ENCODE measurements at places on chromosomes 12 and 14.

GRCh38 chr14:99730876-99731546 lies 46.9 kb downstream of the CYP46A1 start:
- DNase-seq: no peak

- no peak for DNase-seq
Measured at GRCh38 chr14:63296060-63296563, 22.6 kb downstream of the GPHB5 start.

GRCh38 chr12:95718772-95719171 lies 71.8 kb downstream of the NTN4 start:
- DNase-seq: no peak

DNA sequence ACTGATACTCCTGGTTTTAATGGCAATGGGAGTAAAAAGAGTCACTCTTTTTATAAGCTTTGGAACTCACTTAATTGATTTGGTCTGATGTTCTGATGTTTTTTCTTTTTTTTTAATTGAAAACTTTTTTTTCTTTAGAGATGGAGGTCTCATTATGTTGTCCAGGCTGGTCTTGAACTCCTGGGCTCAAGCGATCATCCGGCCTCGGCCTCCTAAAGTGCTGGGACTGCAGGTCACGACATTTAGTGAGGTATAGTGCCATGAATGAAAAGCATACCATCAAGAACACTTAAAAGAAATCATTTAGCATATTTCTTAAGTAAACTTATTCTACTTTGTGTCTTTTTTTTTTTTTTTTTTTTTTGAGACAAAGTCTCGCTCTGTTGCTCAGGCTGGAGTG lies 12.7 kb upstream of the EID3 start:
- DNase-seq: no peak

DNA sequence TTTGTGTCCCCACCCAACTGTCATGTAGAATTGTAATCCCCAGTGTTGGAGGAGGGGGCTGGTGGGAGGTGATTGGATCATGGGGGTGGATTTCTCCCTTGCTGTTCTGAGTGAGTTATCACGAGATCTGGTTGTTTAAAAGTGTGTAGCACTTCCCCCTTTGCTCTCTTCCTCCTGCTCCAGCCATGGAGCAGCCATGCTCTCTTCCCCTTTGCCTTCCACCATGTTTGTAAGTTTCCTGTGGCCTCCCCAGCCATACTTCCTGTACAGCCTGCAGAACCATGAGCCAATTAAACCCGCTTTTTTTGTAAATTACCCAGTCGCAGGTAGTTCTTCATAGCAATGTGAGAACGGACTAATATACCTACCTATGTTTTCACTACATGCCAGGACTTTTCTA lies 2.6 kb upstream of the POC1B start:
- DNase-seq: no peak

GRCh38 chr12:31297572-31298514 lies 28.1 kb downstream of the SINHCAF start:
- no peak for DNase-seq

- DNase-seq: no peak
Measured at GRCh38 chr12:78792052-78792698, 72.4 kb upstream of the SYT1 start.

DNA sequence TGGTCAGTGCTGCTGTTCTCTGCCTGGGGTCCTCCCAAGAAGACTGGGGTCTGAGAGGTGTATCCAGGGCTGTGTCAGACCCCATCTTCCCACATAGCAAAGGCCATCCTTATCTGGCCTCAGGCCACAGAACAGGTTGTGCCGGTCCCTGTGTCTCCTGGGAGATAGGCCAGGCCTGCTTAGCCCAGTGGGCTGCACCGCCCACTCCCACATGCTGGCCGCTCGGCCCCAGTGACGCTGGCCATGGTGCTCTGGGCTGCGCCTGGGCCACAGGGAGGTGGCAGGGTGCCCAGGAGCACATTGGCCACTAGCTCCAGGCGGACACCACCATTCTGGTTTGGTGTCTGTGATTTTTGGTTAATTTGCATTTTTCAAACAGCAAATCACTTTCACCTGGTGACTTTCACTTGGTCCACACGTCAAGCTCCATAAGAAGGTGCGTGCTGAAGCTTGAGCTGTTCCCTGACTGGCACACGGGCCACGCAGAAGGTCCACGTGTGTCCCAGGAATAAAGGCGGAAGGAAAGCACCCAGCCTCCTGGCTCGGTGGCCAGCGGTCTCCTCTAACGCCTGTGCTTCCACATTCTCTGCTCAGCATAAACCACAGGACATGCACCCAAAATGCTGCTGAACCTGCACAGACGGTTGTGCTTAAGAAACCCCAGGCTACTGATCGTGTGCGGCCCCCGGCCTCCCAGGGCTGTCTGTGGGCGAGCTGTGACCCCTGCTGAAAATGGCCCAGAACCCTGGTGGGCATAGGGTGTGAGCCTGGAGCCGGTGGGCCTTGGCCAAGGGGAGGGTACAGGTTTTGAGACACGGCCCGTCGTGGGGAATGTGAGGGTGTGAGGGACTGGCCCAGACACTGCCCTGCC lies 4.6 kb downstream of the FBRSL1 start:
- DNase-seq: no peak

DNA sequence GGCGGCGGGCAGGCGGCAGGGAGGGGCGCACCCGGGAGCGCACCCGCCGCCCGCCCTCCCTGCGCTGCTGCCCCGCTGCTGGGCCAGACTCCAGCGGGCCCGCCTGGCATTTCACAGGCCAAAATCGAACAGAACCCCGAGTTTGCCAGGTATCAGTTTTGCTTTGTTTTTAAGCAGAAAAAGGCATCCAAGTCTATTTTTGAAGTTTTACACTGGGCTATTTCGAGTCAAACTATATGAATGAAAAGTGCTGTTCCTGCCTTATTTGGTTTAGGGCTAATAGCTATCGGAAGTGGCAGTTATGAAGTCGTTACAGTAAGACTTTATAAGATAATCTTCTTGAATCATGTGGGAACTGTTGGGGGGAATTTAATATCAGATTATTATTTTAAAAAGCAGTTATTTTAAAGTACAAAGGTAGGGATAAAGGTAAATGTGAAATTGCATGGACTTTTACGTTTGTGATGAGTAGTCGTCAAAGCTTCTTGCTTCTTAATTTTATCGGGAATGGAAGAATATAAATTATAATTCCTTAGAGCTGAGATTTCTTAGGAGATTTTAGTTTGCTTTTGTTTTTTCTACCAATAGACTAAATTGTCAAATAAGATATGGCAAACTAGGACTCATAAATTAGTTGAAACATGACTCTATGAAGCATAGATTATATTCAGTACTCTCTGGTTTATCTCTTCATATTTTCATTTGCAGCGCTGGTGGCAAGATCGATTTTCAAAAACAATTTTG lies 1.1 kb downstream of the MSRB3 start:
- DNase-seq: no peak

- peak; percentile 33 for DNase-seq
Measured at GRCh38 chr12:14956024-14956891, 5.1 kb downstream of the ARHGDIB start.

- DNase-seq: no peak
Measured at GRCh38 chr14:96959992-96960391, 162.8 kb downstream of the VRK1 start.

DNA sequence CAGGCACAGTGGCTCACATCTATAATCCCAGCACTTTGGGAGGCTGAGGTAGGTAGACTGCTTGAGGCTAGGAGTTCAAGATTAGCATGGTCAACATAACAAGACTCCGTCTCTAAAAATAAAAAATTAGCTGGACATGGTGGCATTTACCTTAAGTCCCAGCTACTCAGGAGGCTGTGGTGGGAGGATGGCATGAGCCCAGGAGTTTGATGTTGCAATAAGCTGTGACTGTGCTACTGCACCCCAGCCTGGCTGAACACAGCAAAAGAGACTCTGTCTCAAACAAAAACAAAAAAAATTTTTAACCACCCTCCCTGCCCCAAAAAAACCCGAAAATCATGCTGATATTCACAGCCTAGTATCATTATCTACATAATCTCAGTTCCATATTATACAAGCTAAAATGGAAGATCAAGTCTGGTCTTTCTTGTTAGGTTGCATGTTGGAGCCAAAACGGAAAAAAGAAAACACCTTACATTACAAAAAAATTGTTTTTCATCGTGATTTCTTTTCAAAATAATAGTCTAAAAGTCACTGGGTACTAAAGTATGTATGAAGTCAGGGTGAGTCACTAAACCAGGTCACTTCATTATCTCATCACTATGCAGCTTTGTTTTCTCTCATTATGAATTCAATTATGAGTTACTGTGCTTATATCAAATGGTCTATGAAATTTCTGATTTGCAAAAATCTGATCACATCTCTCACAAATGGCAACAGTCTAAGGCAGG lies 13.8 kb downstream of the GXYLT1 start:
- no peak for DNase-seq

- no peak for DNase-seq
Measured at GRCh38 chr12:101928556-101928955, 51.2 kb downstream of the DRAM1 start.

DNA sequence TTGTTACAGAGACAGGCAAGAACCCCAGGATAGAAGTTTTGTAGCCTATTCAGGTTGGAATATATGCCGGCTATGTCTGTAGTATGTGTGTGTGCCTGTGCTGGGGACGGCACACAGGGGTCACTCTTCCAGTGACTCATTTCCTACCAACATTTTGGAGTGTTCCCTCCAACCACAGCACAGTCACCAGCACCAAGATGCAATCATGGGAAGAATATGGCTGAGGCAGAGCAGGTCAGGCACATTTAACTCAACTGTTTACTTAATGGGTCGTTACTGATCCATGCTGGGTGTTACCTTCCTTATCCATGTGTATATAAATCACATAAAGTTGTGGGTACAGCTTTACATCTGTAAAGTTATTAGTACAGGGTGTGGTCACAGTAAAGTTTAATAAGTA lies 178.3 kb downstream of the PRKD1 start:
- DNase-seq: no peak

DNA sequence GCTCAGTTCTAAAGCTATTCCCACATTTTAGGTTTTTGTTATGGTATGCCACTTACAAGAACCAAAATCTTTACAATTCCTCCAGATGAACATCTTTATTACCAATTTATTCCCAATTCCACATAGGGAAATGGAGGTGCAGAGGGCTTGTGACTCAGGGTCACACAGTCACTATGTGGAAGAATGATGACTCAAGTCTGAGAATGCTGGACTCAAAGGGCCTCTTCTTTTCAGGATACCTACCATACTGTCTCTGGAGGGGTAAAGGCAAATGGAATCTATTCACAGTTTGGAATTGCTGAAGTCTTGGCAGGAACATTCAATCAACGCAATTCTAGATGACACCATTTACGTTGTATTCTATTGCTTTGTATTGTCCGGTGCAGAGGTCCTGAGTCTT lies 48.2 kb upstream of the MANSC4 start:
- DNase-seq: no peak

- no peak for DNase-seq
Measured at GRCh38 chr12:1429980-1430379, 164.4 kb downstream of the FBXL14 start.

DNA sequence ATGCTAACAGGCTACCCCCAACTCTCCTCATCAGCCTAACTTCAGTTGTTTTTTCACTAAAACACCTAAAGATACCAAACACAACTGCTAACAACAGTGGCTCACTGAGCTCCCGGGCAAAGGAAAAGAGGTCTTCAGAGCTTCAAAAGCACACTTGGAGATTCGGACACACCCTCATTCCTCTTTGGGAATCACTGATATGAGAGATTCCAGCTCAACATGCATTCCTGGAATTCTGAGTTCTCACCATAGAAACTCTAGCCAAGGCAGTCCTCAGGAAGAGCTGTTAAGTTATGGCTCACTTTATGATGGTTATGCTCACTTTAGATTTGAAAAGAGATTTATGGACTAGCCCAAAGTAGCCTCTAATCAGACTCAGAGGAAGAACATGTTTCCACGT lies 40.1 kb downstream of the STXBP6 start:
- DNase-seq: no peak

GRCh38 chr14:63972323-63972932 lies 119.6 kb downstream of the SYNE2 start:
- DNase-seq: no peak

GRCh38 chr12:60165781-60166180 lies 570.0 kb downstream of the SLC16A7 start:
- no peak for DNase-seq

- DNase-seq: no peak
Measured at GRCh38 chr14:73976125-73976524, 26.0 kb downstream of the COQ6 start.

DNA sequence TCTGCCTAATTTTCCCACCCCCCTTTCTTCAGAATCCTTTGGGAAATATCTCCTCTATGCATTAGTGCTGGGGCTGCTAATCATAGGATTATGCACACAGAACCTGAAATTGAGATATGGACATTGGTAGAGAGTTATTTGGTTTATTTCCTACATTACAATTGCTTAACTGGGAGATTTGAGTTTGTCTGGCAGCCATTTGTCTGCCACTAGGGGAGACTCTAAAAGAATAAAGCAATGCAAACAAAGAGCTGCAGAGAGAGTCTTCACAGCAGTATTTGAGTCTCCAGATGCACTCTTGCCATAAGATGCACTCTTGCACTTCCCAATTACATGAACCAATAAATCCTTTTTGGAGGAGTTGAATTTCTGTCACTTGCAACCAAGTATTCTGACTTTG lies 12.0 kb upstream of the PCNX4 start:
- no peak for DNase-seq

- DNase-seq: no peak
Measured at GRCh38 chr14:59238216-59238615, 49.7 kb downstream of the DAAM1 start.

- no peak for DNase-seq
Measured at GRCh38 chr14:33553706-33554278, 397.1 kb downstream of the EGLN3 start.

GRCh38 chr14:35277179-35277578 lies 15.0 kb upstream of the PSMA6 start:
- no peak for DNase-seq

GRCh38 chr14:76464856-76465255 lies 88.9 kb downstream of the ESRRB start:
- DNase-seq: no peak

- DNase-seq: no peak
Measured at GRCh38 chr12:18345021-18345735, 83.9 kb downstream of the PIK3C2G start.

- DNase-seq: no peak
Measured at GRCh38 chr14:39302124-39302810, 68.6 kb downstream of the MIA2 start.

DNA sequence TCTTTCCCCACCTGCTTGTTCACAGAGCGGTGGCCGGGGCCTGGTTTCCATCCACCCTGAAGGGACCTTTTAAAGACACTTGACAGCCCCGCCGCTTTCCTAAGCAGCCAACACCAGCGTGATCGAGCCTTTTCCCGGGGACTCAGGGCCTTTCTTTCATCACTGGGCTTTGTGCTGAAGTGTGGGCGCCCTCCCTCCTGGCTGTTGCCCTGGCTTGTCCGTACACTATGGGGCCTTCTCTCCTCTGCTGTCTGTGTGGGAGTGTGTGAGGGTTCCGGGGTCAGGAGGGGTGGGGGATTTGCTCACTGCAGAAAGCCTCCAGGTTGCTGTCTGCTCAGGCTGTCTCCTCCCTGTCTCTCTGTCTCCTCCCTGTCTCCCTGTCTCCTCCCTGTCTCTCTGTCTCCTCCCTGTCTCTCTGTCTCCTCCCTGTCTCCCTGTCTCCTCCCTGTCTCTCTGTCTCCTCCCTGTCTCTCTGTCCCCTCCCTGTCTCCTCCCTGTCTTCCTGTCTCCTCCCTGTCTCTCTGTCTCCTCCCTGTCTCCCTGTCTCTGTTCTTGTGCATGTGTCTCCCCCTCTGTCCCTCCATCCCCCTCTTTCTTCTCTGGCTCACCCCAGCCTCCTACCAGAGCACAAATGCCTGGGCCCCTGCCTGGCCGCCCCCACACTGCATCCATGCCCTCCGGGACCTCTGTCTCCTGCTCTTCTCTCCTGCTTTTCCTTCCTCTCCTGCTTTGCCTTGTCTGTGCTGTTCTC lies 64.7 kb downstream of the CCDC92 start:
- DNase-seq: no peak

GRCh38 chr12:56158926-56159461 lies 835 bp downstream of the MYL6 start:
- no peak for DNase-seq
